ENCODE measurements at places on chromosomes 13 and 19.

DNA sequence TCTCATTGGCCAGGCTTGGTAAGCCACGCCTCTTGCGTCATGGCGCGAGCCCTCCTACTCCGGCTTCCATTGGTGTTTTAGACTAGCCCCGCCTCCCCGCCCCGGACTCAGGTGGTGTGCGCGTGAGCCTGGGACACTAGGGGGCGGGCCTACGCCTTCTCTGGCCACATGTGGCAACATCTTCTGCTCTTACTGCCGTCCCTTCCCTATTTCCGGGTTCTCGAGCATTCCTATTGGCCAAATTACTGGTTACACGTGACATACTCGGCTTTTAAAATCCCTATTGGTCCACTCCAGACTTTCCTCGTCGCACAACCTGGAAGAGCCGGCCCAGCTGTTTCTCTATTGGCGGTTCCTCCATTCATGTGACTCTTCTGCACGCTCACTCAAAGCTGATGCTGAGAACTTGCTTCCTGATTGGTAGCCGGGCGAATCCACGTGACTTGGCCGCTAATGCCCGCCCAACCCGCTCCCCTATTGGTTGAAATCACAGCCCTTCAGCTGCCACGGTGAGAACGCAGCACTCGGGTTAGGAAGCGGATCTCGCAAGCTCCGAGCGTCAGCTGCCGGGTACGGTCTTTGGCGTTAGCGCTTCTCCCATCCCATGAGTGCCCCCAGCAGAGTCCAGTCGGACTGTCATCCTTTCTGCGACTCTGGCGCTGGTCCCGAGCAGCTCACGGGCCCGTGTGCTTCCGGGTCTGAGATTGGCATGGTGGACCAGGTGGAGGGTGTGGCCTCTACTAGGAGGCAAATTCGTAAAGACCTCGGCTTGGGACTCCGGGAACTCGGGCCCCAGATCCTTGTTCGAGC is at the start of gene BLOC1S3:
TSS of gene BLOC1S3 (plus strand) at position 523 of the 810 bp plus-strand sequence. CDS start 513 bp downstream, outside the sequence.
- peak; percentile 100 for DNase-seq

DNA sequence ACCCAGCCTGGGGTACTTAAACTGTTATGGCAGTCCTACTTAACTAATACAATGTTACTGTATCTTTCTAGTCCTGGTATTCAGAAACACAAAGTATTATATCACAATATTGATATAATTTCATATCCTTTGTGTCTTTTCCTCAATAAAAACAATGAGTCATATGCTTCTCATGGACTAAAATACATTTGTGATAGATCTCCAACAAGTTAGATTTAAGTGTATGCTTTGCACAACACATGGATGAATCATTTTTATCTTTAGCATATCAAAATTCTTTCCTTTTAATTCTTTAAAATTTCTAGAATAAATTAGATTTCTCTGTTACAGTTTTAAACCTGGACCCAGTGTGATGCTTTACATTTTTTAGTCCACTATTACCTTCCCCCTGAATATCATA is 1357.8 kb upstream of the ATXN8OS start:
- no peak for DNase-seq

DNA sequence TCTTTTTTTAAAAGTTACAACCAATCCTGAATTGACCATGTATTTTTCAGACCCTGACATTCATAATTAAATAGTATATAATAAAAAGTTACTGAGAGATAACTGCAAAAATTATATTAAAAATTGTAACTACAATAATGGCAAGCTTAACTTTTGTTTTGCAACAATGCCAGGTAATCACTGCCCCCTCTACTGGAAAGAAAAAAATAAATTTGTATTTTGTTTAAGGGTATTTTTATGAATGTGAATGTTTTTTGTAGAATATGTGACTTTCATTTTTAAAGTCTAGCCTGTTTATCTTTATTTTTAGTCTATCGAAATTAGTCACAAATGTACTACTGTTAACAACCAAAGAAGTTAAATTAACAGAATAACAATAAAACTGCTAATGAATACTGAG is 21.7 kb downstream of the MRPS31 start:
- no peak for DNase-seq

- no peak for DNase-seq
Measured at GRCh38 chr19:33906578-33907335, 110.1 kb downstream of the KCTD15 start.

GRCh38 chr13:38543561-38543960 is 143.3 kb upstream of the FREM2 start:
- DNase-seq, result no peak

GRCh38 chr19:35392742-35393715 is 22.2 kb downstream of the GPR42 start:
- DNase-seq, result no peak

DNA sequence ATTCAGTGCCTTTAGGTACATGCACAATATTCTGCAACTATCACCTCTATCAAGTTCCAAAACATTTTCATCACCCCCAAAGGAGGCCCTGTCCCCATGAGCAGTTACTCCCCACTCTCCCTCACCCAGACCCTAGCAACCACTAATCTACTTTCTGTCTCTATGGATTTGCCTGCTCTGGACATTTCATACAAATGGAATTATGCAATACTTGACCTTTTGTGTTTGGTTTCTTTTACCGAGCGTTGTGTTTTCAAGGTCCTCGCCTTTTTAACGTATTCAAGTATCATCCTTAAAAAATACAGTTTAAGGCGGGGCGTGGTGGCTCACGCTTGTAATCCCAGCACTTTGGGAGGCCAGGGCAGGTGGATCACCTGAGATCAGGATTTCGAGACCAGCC is 159.7 kb downstream of the IER2 start:
- DNase-seq, result no peak

DNA sequence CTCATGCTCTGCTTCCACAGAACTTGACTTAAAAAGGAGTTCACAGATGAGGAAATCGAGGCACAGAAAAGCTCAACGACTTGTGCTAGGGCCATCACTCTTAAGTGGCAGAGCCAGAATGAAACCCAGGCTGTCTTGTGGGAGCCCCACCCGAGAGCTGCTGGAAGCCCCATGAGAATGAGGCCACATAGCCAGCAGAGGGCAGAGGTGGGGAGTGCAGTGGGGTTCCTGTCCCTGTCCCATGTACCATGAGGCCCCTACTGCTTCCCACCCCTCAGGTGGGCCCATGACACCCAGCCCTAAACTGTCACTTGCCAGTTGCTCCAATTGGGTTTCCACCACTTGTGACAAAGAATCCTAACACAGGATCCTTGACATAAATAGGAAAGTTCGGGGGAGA is 175.9 kb downstream of the IRS2 start:
- DNase-seq, result no peak

GRCh38 chr13:63448692-63449091 is 2033.0 kb upstream of the PCDH20 start:
- DNase-seq, result no peak

DNA sequence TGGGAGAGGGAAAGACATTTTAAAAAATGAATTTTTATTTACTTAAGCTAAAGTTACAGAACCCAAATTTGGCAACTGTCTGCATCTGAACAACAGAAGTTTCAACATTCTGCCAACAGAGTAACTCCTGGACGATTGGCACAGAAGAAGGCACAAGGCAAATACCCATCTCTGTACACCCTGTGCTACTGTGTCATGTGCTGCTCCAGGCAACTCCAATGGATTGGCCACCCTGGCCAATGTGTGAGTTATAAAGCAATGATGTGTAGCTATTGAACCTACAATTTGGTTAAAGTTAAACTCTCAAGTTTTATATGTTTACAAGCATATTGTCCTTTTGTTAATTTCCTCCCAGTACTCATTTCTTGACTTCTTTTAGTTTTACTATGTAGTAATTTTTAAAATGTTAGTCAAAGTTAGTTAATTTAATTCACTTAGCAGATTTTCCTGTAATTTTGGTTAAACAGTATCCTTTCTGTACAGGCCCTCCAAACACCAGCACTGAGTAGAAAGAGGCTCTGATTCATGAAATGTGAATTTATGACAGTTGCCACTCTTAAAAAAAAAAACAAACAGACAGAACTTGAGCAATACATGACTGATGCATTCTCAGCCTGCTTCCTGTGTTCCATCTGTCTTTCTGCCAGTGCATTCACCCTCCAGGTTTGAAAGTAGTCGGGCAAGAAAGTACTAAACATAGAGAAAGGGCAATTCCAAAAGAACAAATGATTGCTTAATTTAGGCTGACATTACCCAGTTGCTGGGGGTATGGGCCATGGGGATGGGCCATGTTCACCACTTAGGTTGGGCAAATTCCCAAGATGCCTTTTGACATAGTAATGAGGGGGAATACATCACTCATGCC is 5.9 kb downstream of the STARD13 start:
- no peak for DNase-seq

GRCh38 chr13:82719987-82720386 is 1162.3 kb downstream of the SLITRK1 start:
- DNase-seq, result no peak
